Activated gamma-delta T cell treated with anti-CD3 and anti-CD28 coated beads, Interleukin-2, amount 50 U/mL, for 16 hours (primary cell): ENCODE measurements at places on chromosomes 6 and 20.
A peak's percentile ranks its signal among the peaks of the same experiment; 100 is the strongest.

DNA sequence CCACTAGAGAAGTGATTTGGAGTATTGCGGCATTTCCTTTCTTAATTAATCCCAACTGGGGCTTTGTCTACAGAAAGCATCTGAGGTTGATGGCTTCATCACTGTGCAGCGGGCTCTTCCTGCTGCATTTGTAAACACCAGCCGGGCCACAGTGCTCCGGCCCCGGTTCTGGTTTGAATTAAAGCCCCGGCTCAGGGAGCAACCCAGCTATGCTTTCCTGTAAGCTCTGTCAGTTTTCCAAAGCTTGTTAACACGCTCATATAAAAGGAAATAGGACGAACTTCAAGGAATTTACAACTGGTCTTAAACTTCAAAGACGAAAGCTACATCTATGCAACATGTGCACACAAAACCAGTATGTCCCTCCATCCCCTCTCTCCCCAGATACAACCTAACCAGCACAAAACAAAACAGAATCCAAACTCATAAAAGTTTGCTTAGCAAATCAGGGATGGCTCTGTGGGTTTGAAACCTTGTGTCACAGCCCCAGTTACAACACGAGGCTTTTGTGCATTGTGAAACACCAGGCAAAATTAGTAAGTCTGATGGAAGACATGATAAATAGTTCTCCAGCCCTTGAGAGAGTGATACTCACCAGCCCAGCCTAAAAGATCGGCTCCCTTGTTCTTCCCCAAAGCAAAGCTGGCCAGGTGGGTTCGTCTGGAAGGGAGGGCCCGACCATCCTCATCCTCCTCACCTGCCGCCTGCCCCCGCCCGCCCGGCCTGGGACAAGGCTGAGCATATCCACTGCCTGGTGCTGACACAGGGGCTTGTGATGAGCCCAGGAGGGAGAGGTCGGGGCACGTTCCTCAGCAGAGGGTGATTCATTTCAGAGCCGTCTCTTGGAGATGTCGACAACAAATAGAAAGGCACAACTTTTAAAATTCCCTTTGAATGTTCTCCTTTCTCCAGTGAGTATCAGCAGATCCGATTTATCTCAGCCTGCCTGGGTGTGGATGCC lies 197.9 kb downstream of the TFAP2C start:
- DNase-seq: no peak

GRCh38 chr6:135503703-135504475 lies 6.3 kb upstream of the AHI1 start:
- DNase-seq: no peak

- no peak for DNase-seq
Observed at GRCh38 chr6:87904011-87904410, 143.6 kb upstream of the SPACA1 start.

DNA sequence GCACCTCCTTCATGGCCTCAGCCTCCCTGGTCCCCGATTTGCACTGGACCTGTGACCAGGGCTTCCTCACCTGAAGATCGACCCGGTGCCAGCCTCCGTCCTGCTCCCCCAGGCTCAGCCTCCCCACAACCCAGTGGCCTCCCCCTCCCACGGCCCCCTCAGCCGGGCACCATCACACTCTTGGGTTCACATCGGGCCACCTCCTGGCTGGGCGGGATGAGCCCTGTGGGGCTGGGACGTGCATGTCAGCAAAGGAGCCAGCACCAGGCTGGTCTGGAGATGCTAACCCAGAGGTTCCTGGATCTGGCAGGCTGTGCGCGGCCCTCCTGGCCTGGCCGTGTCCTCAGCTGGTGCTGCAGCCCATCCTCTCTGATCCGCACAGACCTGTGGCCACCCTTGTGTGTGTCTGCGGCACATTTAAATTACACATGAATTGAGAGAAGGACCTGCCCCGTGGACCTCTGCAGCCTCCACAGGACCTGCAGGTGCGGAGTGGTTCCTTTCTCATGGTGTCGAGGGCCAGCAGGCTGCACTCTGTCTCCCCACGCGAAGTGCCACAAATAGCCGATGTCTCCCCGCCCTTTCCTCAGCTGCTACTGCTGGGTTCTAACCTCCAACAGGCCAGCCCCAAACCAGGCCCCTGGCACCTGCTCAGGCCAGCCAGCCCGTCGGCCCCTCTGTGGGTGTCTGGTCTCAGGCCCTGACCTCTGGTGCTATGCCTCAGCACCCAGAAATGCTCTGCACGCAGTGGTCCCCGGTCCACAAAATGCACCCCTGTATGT lies 237.5 kb downstream of the ERMARD start:
- DNase-seq: no peak

- DNase-seq: no peak
Observed at GRCh38 chr6:33427585-33428223, 7.8 kb downstream of the SYNGAP1 start.

- DNase-seq: no peak
Observed at GRCh38 chr6:138297761-138298298, 79.5 kb upstream of the PBOV1 start.

DNA sequence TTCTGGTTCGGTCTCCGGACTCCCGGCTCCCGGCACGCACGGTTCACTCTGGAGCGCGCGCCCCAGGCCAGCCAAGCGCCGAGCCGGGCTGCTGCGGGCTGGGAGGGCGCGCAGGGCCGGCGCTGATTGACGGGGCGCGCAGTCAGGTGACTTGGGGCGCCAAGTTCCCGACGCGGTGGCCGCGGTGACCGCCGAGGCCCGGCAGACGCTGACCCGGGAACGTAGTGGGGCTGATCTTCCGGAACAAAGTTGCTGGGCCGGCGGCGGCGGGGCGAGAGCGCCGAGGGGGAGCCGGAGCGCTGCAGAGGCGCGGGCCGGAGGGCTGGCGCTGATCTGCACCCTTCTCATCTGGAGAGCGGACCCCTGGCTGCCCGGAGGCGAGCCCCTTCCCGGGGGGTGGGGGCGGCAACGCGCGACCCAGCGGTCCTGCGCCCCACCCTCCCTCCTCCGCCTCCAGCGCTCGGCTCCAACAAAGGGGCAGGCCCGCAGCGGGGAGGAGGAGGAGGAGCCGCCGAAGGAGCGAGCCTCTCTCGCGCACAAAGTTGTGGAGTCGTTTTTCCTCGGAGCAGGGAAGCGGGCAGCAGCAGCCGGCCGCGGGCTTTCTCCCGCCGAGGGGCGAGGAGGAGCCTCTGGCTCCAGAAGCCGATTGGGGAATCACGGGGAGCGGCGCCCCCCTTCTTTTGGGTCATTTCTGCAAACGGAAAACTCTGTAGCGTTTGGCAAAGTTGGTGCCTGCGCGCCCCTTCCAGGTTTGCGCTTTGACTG lies at the start of gene UTRN:
Gene UTRN (plus strand): TSS at position 553 of the 765 bp plus-strand sequence. CDS start 6,494 bp downstream, outside the sequence.
- DNase-seq: peak; percentile 1

DNA sequence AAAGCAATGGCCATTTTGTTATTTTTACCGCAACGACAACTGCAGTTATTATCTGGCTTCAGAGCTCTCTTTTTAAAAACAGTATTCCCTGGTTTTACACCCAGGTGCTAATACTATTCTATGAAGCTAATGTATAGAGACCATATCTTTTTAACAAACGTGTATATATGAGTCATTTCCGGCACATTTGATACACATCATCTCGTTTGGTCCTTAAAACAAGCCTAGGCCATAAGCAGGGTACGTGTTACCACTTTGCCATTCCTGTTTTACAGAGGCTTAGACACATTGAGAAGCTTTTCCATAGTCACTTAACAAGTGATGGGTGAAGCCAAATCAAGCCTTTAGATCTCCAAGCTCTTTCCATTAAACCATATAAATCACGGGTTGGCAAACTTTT lies 5.5 kb downstream of the TRAF3IP2 start:
- no peak for DNase-seq

- no peak for DNase-seq
Observed at GRCh38 chr20:20782755-20783154, 70.3 kb upstream of the RALGAPA2 start.

DNA sequence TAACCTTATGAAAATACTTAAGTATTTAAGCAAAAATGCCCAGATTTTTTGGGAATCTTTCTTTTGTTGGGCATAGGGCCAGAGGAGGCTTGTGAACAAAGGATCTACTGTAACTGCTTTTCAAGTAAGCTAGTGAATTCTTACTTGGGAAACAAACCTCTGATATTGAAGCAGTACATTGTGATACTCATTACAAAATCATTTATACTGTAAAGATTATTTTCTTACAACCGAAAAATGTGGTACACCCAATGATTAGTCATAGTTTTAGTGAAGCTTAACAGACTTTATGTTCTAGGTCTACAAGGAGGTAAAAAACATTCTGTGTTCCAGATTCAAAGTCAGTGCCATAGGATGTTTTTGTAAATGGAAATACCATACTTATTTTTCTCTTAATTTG lies 272.9 kb upstream of the KCNQ5 start:
- no peak for DNase-seq

- peak; percentile 52 for DNase-seq
Observed at GRCh38 chr6:31901415-31901952, 402 bp downstream of the ZBTB12 start.

- no peak for DNase-seq
Observed at GRCh38 chr6:34695729-34696188, 808 bp downstream of the ILRUN start.

- DNase-seq: no peak
Observed at GRCh38 chr20:11509776-11510175, 407.9 kb upstream of the BTBD3 start.

DNA sequence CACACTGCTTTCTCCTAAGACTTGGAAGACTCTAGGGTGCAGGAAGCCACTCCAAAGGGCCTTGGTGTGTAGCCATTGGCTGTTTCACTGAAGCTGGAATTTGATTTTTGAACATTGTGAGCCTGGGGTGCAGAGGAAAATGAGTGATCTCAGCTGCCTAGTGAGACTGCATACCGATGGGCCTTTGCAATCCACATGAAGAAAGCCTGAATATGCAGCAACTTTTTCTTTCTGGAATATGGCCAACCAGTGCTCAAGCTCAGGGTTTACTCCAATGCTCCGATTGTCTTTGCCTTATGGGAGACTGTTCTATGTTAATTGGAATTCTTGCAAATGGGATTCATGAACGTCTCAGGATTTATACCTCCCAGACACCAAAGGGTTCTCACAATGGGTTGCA lies 242.6 kb downstream of the DOK5 start:
- DNase-seq: no peak

DNA sequence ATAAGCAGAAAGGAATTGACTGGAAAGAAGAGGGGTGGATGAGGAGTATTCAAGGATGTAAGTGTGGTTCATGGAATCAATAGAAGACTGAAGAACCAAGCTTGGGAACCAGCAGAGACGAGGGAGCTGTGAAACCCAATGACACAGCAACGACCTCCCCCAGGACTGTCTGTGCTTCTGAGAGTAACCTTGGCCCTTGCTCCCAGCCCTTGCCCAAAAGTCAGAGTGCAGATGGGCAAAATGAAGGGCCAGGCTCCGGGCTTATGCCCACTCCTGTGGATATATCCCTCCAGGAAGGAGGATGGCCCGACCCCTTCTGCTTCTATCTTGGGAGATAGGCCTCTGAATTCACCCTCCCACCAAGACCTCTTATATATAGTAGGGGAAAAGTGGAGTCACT lies 24.9 kb downstream of the FAM50B start:
- DNase-seq: no peak

GRCh38 chr20:60513141-60513540 lies 554.9 kb downstream of the CDH26 start:
- no peak for DNase-seq

GRCh38 chr6:30842754-30843610 lies 41.3 kb upstream of the DDR1 start:
- no peak for DNase-seq

DNA sequence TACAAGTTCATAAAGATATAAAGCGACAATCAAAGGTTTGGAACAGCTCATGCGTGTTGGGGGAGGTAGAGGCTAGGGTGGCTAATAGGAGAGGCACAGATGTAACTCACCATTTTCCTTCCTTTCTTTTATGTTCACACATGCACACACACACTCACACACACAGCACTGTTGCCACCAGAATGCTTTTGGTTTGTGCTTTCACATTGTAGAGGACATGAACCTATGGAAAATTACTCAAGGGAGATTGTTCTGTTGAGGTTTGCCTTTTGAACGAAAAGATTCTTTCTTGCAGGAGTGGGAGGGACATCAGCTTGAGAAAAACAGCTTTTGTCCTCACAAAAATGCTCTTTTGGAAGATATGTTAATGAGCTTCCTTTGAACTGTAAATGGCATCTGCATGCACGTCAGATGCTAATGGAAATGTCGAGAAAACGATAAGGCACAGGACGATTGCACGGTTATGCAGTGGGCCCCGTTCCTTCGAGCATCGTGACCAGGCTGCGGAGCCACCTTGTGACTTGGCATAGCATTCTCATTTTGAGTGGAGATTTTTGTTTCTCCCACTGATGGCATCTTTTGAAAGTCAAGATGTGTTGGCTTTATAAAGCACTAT lies 724.1 kb downstream of the KIF16B start:
- no peak for DNase-seq

- no peak for DNase-seq
Observed at GRCh38 chr6:22727710-22728109, 158.3 kb downstream of the HDGFL1 start.

GRCh38 chr6:149474108-149474935 lies 10.5 kb downstream of the ZC3H12D start:
- DNase-seq: no peak

DNA sequence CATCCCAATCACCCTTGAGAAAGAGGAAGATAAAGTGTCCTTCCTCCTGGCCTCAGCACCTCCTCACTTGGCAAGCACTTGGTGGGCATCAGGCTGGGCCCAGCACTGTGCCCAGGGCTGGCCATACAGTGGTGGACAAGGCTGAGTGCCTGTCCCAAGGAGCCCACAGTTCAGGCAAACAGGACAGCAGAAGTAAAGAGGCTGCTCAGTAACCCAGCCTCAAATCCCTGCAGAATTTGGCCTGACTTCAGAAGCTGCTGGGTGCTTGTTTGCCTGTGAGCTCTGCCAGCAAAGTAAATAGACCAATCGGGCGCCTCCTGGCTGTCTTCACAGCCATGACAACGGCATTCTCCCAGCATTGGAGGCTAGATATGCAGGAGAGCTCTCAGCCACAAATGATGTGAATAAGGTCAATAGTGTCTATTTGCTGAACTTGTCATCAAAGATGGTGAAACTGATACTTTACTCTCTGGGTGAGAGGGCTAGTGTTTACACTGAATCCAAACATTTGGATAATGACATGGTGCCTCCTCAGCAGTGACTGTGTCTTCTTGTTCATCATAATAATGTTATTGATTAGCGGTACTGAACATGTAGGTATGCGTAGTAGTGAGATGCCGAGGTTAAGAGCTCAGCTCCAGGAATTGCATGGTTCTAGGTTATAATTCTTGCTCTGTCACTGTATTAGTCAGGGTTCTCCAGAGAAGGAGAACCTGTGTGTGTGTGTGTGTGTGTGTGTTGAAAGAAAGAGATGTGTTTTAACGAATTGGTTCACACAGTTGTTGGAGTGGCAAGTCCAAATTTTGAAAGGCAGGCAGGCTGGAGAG lies 36.9 kb upstream of the FANCE start:
- DNase-seq: no peak

DNA sequence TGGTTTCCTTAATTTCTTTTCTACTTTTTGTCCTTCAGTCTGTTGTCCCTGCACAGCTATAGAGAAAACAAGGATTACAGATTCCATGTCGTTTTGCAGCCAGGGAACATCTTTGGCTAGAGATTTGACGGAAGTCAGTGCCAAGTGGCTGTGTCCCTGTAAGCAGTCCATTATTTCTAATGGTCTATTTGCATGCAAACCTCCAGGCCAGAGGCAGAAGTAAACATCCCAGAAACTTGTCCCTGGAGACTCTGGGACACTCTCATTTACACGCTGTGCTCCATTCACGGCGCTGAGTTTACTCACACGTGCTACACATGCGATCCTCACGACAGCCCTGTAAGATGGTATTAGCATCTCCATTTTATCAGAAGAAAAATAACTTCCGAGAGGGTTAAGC lies 355.5 kb downstream of the PRKN start:
- no peak for DNase-seq

GRCh38 chr6:136550045-136550329 lies 235 bp downstream of the MAP7 start:
- DNase-seq: no peak
